Endothelial cell (in vitro differentiated cells): ENCODE measurements at places on chromosomes 13 and 19.

GRCh38 chr19:42069619-42070351, at the start of gene GRIK5:
Gene GRIK5 (minus strand): TSS chr19:42070206. CDS start chr19:42065770, 4,436 bp downstream.
- DNase-seq: peak; percentile 50

DNA sequence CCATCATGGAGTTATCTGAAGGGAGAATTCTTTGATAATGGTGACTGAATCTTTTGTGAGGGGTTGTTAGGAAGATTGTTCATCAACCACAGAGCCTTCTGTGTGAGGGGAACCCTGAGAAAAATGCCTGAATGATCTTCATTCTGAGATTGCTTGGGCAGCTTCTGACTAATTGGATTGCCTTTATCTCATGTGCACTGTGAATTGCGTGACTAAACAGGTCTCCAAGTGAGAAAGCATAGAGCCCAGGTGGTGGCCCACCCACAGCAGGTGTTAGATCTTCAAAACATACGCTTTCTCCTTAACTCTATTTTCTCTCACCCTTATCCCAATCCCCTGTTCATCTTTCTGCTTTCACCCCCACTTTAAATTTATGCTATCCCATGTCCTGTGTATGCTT, 58.3 kb downstream of the DOCK9 start:
- no peak for DNase-seq

GRCh38 chr19:43148233-43148632, 38.1 kb downstream of the PSG5 start:
- DNase-seq: no peak

DNA sequence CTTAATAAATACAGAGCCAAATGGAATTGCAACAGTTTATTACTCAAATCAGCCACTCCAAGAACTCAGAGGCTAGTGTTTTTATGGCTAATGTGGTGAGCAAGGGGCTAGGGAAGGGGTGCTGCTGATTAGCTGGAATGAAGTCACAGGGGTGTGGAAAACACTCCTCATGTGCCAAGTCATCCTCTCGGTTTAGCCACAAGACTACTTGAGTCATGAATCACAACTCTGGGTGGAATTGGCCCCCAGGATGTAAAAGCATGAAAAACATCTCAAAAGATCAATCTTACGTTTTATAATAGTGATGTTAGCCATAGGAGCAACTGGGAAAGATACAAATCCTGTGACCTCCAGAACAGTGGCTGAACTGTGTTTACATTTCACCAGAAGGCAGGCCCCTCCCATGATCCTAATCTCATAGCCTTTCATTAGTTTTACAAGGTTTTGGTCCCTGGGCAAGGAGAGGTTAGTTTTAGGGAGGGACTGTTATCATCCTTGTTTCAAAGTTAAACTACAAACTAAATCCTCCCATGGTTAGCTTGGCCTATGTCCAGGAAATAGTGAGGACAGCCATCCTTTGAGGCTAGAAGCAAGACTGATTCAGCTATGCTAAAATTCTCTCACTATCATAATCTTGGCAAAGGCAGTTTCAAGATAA, 2020.1 kb upstream of the PCDH20 start:
- DNase-seq: no peak

DNA sequence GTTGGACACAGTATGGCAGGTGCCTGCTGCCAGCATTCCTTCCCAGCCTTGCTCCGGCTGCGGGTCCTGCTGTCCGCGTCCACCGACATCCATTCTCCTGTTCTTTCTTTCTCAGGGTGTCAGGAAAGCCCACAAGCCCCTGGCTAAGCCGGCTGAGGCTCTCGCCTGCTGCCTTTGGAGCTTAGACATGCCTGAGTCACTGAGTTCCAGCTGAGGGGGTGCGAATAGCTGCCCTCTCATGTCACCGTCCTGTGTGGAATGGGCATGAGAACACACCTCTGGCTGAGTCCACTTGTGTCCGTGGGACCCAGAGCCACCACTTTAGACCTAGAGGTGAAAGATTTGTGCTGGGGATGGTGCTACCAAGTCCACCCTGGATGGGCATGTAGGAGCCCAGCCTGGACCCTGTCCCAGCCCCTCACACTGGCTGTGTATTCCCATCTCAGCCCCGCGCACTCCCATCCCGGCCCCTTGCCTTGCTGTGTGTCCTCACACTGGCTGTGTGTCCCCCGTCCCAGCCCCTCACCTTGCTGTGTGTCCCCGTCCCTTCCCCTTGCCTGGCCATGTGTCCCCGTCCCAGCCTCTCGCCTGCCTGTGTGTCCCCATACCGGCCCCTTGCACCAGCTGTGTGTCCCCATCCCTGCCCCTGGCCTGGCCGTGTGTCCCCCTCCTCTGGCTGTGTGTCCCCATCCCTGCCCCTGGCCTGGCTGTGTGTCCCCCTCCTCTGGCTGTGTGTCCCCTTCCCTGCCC, 24.6 kb upstream of the IRS2 start:
- DNase-seq: no peak

DNA sequence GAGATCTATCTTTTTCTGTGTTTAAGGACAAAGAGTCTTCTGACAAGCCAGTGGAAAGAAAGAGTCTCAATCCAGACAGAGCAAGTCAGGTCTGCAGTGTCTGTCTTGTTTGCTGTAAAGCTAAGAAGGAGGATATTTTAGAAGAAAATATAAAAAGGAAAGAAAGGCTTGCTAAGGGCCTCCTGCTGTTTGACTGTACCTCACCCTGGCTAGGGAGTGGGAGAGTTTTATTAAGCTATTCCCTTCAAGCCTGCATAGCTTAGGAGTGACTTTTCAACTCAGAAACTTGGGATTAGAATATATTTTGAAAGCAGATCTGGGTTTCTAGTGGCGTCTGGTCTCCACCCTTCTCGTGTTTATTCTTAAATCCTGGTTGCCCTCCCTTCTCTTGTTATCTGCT, 460.0 kb downstream of the COG6 start:
- no peak for DNase-seq

GRCh38 chr13:73228546-73228945, 169.7 kb downstream of the KLF5 start:
- DNase-seq: no peak

- DNase-seq: no peak
Measured at GRCh38 chr13:114025405-114025713, 51.5 kb upstream of the C13orf46 start.

DNA sequence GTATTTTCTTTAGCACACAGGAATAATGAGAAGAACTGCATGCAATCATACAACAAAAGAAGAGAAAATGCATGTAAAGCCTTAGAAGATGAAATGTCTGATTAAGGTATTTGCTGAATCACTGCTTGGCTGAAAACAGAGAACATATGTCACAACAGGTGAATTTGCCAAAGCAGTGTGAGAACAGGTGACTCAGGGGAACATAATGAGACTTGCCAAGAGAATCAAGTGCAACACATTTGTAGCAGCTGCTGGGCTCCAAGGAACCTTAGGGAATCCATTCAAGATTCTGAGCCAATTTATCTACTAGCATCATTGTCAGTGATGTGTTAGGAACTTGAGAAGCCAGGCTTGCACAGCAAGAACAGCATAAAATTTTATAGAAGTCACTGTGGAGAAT, 273.1 kb downstream of the PCDH20 start:
- no peak for DNase-seq

DNA sequence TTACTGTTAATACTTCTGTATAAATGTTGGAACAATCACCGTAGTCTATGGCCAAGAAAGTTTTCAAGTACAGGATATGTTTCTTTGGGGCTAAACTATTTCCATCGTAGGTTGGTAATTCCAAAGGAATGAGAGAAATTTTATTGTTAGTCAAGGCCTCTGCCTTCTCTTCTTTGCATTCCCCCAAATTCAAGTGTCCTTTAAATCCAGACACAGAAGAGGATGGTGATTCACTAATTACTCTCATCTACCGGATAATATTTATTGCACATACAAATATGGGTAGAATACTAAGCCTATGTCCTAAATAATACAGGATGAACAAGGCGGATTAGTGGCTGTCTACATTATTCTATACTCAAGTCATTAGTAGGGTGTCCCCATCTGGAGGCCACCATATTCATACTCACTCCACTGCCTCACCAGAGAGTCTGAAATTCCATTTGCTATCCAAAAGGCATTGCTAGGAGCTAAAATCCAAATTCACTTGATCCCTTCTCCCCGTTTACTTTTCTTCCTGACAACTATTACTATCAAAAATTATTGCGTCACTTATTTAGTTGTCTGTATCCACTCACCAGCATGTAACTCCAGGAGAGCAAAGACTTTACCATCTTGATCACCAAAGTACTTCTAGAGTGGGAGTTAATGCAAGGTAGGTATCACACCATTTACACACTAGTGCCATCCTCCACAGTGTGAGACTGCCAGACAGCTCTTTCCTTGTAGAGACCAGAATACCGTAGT, 82.4 kb upstream of the SGCG start:
- no peak for DNase-seq
